GM23248 (cell line): ENCODE measurements at places on chromosomes 3 and 15. TPM values are rescaled to one million over a fixed set of nuclear protein-coding genes. Genes with fewer than 3 reads are reported as not detected.

Gene HYAL3
- 3.0 and 9.6 TPM in 2 replicates for total RNA-seq

Gene WHAMM
- total RNA-seq, result 2.3 and 3.0 TPM in 2 replicates

Gene COL6A6
- total RNA-seq, result not detected in 2 replicates

Gene FBXW12
- total RNA-seq, result not detected in 2 replicates

Gene IL5RA
- total RNA-seq, result not detected in 2 replicates

Gene RTP1
- not detected in 2 replicates for total RNA-seq

Gene MAP6D1
- 2.5 and 5.5 TPM in 2 replicates for total RNA-seq

Gene ADGRG7
- not detected in 2 replicates for total RNA-seq

Gene TERC
- 59.2 and 59.7 TPM in 2 replicates for total RNA-seq

Gene EXD1
- not detected in 2 replicates for total RNA-seq

DNA sequence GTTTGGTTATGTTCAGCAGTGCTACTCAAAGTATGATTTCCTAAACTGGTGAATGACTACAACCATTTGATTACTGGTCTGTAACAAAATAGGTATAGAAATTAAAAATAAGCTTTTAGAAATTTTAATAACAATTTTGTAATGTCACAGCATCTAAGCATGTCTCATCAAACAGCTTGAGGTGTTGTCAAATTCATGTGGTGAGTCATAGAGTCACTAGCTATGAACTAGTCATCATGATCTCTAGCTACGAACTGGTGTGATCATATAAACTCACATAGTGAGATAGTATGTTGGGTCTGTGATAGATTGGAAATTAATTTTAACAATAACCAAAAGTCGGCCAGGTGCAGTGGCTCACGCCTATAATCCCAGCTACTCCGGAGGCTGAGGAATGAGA is 213.9 kb upstream of the RBMS3 start:
- H3K4me3 ChIP-seq, result no peak overlapping the region
- H3K4me1 ChIP-seq, result peaks cover 27% of the 10 kb centered on the region
- 0 out of 2 replicates have a peak overlapping the region, but pooled peaks have one; percentile 0 for H3K27ac ChIP-seq
- no peaks in the 10 kb centered on the region for H3K27me3 ChIP-seq
- DNase-seq, result peak; percentile 74

GRCh38 chr3:50536471-50537180 is 30.9 kb downstream of the C3orf18 start:
- H3K27ac ChIP-seq, result no peak overlapping the region
- H3K4me1 ChIP-seq, result no peaks in the 10 kb centered on the region
- H3K4me3 ChIP-seq, result no peak overlapping the region
- H3K27me3 ChIP-seq, result peaks cover 20% of the 10 kb centered on the region
- DNase-seq, result peak; percentile 64

- no peak overlapping the region for H3K4me3 ChIP-seq
- no peaks in the 10 kb centered on the region for H3K27me3 ChIP-seq
- no peaks in the 10 kb centered on the region for H3K4me1 ChIP-seq
- no peak overlapping the region for H3K27ac ChIP-seq
- DNase-seq, result peak; percentile 71
- no peaks in the 10 kb centered on the region for H3K36me3 ChIP-seq
Observed at GRCh38 chr3:14780927-14781507, 37.7 kb upstream of the FGD5 start.

DNA sequence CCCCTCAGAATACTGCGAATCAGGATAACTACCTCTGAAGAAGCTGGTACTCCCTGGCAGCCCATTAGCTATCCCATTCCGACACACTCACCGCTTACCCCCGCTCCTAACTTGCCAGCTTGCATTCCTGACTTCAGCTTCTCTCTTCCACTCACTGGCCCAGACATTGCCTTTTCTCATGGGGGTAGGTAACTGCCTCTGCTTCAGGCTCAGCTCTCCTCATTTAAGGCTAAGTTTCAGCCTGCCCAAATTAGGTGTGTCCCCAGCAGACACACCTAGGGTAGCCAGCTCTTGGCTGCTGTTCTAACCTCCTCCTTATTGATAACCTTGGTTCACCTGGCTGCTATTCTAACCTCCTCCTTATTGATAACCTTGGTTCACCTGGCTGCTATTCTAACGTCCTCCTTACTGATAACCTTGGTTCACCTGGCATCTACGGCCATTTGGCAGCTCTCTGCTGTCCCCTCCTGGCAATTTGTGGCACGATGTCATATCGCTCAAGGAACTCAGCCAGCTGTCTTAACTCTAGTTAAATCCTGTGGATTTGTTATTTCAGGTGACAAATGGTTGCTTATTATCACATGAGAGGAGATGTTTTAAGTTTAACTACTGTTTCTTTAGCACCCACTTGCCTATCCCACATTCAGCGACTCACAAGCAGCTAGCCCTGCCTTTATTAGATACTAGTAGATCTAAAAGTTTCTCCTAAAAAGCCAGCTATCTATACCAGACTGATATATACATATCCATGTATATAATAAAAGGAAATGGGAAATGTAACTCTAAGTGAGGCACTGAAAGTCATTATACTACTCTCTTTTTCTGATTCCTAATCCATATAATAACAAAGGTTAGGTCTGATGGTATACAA is 106.5 kb upstream of the ACP3 start:
- no peaks in the 10 kb centered on the region for H3K36me3 ChIP-seq
- peak; percentile 38 for DNase-seq
- no peak overlapping the region for H3K27ac ChIP-seq
- no peak overlapping the region for H3K4me3 ChIP-seq
- H3K4me1 ChIP-seq, result peaks cover 4% of the 10 kb centered on the region

- H3K4me1 ChIP-seq, result peaks cover 18% of the 10 kb centered on the region
- no peak overlapping the region for H3K4me3 ChIP-seq
- H3K36me3 ChIP-seq, result peaks cover 45% of the 10 kb centered on the region
- H3K27me3 ChIP-seq, result no peaks in the 10 kb centered on the region
- no peak overlapping the region for H3K27ac ChIP-seq
Observed at GRCh38 chr3:28326458-28326926, 22.0 kb upstream of the ZCWPW2 start.

DNA sequence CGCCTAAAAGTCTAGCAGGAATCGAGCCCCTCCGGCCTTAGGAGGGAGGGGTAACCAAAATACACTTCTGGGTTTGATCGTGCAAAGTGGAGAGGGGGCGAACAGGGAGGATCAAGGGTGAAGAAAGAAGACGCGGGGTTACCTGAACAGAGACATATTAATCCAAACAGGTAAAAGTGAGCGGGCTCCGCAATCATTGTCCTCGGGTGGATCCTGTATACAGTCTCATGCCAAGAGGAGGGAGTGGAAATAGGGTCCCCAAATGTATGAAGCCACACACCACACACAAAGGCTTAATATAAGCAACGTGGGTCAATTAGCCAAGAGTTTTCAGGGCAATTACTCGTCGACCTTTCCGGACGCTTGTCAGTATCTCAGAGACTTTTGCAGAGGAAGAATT is 749.5 kb downstream of the ROBO1 start:
- H3K27ac ChIP-seq, result peak overlapping the region; percentile 93
- H3K36me3 ChIP-seq, result no peaks in the 10 kb centered on the region
- H3K27me3 ChIP-seq, result no peaks in the 10 kb centered on the region
- H3K4me3 ChIP-seq, result peak overlapping the region; percentile 99

DNA sequence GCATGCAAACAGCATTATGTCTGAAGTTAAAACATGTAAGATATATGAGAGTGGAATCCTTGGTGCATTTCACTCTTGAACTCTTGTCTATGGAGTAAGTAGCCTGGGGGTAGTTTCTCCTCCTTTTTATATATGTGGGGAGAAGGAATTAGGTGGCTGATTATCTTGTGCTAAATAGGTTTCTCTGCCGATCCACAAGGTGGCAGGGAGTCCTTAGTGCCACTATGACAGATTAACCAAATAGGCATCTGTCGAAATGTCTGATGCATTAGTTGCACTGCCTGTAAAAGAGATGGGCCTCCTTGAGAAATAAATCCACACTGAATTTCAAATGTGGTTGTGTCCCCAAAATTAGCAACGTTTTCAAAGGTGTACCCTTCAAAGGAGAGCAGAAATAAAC is 170.1 kb downstream of the CNTN4 start:
- no peaks in the 10 kb centered on the region for H3K27me3 ChIP-seq
- H3K4me3 ChIP-seq, result no peak overlapping the region
- no peaks in the 10 kb centered on the region for H3K36me3 ChIP-seq
- H3K4me1 ChIP-seq, result no peaks in the 10 kb centered on the region
- no peak for DNase-seq
- no peak overlapping the region for H3K27ac ChIP-seq

DNA sequence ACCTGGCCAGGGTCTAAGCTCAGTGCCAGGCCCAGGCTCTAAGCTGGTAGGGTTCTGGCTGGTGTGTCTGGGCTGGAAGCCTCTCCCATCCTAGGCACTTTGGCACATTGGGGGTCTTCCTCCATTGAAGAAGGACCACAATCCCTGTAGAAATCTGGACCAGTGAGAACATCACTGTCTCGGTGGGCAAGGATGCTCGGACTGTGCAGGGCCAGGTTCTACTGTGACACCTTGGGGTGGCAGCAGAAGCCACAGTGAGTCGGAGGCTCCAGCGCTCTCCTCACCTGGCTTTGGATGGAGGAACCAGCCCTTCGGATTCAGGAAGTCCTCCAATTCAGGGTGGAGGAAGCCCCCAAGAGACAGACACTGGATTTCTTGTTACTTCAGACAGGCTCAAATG is 17.5 kb upstream of the HCN4 start:
- no peaks in the 10 kb centered on the region for H3K4me1 ChIP-seq
- peaks cover 8% of the 10 kb centered on the region; the same call in 1 of the 2 replicates for H3K27me3 ChIP-seq
- no peak for DNase-seq
- no peaks in the 10 kb centered on the region for H3K36me3 ChIP-seq
- no peak overlapping the region for H3K4me3 ChIP-seq

- no peak overlapping the region for H3K4me3 ChIP-seq
- no peaks in the 10 kb centered on the region for H3K36me3 ChIP-seq
- no peak for DNase-seq
- H3K27ac ChIP-seq, result no peak overlapping the region
- no peaks in the 10 kb centered on the region for H3K27me3 ChIP-seq
- no peaks in the 10 kb centered on the region for H3K4me1 ChIP-seq
Observed at GRCh38 chr3:106371221-106371970, 502.6 kb upstream of the CBLB start.

DNA sequence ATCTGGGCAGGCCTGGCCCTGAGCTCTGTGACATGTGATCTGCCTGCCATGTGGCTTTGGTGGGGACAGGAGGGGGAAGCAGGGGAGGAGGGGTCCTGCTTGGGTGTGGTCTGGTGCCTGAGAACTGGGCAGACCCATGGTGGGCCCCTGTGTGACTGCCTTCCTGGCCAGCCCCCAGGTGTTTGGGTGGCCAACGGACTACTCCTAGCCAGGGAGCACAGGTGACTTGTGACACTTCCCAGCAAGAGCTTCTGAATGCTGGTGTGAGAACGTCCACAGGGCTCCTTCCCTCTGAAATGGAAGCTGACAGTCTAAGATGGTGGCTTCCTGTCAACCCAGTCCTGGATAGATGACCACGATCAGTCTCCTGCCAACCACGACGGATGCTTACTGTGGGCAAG is 136.1 kb upstream of the MEF2A start:
- H3K27me3 ChIP-seq, result no peaks in the 10 kb centered on the region
- no peak overlapping the region for H3K4me3 ChIP-seq
- H3K27ac ChIP-seq, result no peak overlapping the region

- H3K4me1 ChIP-seq, result peaks cover 66% of the 10 kb centered on the region
- H3K27ac ChIP-seq, result peak overlapping the region; percentile 57
- no peaks in the 10 kb centered on the region for H3K36me3 ChIP-seq
- H3K4me3 ChIP-seq, result peak overlapping the region; percentile 70
- no peaks in the 10 kb centered on the region for H3K27me3 ChIP-seq
Observed at GRCh38 chr3:13549623-13550422, 898 bp downstream of the FBLN2 start.

DNA sequence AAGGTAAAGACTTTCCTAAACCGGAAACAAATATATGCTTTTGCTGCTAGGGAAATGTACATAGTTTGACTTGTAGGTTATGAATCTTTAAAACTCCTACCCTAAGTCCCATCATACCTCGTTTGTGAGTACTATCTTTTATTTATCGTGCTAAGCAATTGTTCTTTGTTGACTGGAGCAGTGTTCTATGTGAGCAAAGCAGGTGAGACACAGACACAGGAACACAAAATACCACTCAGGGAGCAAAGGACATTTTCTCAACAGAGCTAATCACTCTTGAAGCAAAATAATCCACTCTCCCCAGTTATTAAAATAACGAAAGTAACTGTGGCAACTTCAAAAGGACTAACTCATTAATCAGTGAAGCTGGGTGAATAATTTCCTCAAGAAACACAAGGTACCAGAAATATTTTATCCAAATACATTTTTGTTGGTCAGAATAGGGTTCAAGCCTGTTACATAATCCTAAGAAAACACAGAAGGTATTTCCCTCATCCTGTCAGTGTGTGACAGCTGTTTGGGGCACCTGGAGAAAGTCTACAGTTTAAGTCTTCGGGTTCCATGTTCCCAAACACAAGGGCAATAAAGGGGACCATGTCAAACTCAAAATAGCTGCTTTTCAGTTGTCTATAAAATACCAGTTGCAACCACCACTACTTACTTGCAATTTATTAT is 407.7 kb downstream of the FOXP1 start:
- no peak overlapping the region for H3K4me3 ChIP-seq
- no peak for DNase-seq
- no peaks in the 10 kb centered on the region for H3K27me3 ChIP-seq
- H3K27ac ChIP-seq, result no peak overlapping the region
- peaks cover 27% of the 10 kb centered on the region for H3K4me1 ChIP-seq
- no peaks in the 10 kb centered on the region for H3K36me3 ChIP-seq

GRCh38 chr3:61961900-61962299 is 400.5 kb downstream of the PTPRG start:
- no peak for DNase-seq
- H3K4me3 ChIP-seq, result no peak overlapping the region

GRCh38 chr3:98885851-98886250 is 15.6 kb downstream of the DCBLD2 start:
- H3K36me3 ChIP-seq, result peaks cover 11% of the 10 kb centered on the region
- DNase-seq, result peak; percentile 33
- H3K27me3 ChIP-seq, result no peaks in the 10 kb centered on the region
- no peak overlapping the region for H3K27ac ChIP-seq
- H3K4me3 ChIP-seq, result no peak overlapping the region

- no peak for DNase-seq
- no peak overlapping the region for H3K4me3 ChIP-seq
Observed at GRCh38 chr3:140308535-140308934, 369.3 kb upstream of the TRIM42 start.

- H3K27me3 ChIP-seq, result no peaks in the 10 kb centered on the region
- peaks cover 27% of the 10 kb centered on the region for H3K4me1 ChIP-seq
- no peak overlapping the region for H3K4me3 ChIP-seq
- DNase-seq, result peak; percentile 16
Observed at GRCh38 chr3:143896486-143896885, 48.2 kb upstream of the SLC9A9 start.

GRCh38 chr3:141360888-141361598 is 7.3 kb upstream of the ZBTB38 start:
- no peaks in the 10 kb centered on the region for H3K27me3 ChIP-seq
- no peaks in the 10 kb centered on the region for H3K36me3 ChIP-seq
- peaks cover 18% of the 10 kb centered on the region for H3K4me1 ChIP-seq
- DNase-seq, result peak; percentile 84
